ENCODE measurements at places on chromosomes 7 and 10.

DNA sequence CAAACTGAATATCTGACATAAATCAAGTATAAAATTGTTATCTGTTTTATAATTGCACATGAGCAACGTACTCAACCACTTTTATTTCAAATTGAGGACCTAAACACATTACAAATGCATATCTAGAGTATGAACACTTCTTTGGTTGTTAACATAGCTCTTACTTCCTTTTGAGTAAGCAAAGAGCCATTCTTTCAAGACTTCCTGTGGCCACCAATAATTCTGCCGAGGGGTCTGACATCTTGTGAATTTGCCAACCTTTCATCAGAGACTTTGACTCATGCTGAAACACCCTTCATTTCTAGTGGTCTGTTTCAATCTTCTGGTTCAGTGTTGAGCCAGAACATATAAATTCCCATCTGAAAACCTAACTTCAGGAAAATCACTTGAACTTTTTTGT lies 59.4 kb downstream of the CDK14 start:
- no peak for DNase-seq

DNA sequence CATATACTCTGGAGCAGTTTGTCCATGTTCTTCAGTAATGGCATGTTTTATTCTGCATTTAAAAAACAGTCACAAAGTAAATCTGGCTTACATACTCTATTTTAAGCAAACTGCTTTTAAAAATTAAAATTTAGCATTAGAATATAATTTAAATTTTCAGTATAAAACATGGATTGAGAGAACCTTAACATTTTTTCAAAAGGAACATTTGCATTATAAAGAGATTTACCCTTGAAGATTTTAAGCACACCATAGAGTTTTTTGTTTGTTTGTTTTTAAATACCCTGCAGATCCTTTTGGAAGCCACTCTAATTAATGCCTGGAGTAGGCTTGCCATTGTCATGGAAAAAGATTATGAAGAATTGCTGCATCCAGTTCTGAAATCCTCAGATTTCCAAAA lies 70.4 kb downstream of the ZNRF2 start:
- DNase-seq: no peak

- no peak for DNase-seq
Observed at GRCh38 chr10:76632767-76633051, 1004.9 kb downstream of the KCNMA1 start.

GRCh38 chr7:56291-56913 lies 136.0 kb upstream of the FAM20C start:
- no peak for DNase-seq

GRCh38 chr10:64060389-64060788 lies 539.2 kb downstream of the REEP3 start:
- no peak for DNase-seq

DNA sequence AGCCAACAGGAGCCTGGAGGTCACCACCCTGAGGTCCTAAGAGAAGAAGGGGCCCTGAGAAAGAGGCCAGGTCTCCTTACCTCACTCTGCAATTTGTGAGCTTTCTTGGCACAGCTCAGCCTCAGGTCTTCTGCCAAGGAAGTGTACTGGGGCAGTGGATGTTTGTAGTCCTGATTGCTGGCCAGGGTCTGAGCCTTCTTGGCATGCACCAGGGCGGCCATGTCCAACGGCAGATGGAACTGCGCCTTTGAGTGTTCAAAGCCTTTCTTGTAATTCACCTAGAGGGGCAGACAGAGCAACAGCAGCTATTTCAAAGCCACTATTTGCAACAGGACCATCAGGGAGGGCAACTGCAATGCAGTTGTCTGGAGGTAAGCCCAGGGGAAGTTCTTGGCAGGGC lies 51.7 kb downstream of the NRAP start:
- DNase-seq: no peak

DNA sequence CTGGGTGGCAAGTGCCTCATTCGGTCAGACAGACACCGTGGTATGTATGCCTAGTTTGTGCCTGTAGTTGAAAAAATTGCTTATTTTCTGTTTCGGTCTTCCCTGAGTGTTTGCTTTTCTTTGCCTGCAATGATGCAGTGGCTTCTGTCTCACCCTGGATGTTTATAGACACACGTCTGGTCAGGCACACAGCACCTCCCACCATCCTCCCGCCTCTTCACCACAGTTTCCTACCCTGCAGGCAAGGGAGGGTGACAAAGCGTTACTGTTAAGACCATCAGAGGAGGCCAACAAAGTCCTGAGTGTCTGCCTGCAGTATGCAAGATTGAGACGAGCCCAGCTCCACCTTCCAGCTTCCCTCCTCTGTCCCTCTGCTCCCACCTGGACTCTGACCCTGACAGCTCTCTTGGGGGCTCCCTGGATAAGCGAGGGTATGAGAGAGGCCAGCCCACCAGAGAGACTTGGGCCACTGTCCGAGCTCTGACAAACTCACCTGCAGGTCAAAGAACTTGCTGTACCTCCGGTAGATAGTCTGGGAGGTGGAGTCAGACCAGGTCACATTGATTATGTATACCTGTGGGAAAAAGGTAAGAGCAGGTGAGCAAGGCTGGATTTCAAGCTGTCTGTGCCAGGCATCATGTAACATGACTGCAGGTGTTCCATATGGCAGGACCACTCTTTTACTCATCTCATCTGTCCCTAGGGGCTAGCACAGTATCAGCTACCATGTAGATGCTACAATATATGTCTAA lies 54.4 kb downstream of the SH3PXD2A start:
- no peak for DNase-seq

- no peak for DNase-seq
Observed at GRCh38 chr10:68194290-68194689, 37.6 kb downstream of the ATOH7 start.

- no peak for DNase-seq
Observed at GRCh38 chr7:106062521-106062931, 49.6 kb downstream of the SYPL1 start.

- no peak for DNase-seq
Observed at GRCh38 chr7:98617960-98618418, 904 bp downstream of the NPTX2 start.

GRCh38 chr7:2856388-2857169 lies 12.5 kb upstream of the GNA12 start:
- no peak for DNase-seq

GRCh38 chr7:128814499-128814898 lies 15.7 kb upstream of the FLNC start:
- DNase-seq: no peak

DNA sequence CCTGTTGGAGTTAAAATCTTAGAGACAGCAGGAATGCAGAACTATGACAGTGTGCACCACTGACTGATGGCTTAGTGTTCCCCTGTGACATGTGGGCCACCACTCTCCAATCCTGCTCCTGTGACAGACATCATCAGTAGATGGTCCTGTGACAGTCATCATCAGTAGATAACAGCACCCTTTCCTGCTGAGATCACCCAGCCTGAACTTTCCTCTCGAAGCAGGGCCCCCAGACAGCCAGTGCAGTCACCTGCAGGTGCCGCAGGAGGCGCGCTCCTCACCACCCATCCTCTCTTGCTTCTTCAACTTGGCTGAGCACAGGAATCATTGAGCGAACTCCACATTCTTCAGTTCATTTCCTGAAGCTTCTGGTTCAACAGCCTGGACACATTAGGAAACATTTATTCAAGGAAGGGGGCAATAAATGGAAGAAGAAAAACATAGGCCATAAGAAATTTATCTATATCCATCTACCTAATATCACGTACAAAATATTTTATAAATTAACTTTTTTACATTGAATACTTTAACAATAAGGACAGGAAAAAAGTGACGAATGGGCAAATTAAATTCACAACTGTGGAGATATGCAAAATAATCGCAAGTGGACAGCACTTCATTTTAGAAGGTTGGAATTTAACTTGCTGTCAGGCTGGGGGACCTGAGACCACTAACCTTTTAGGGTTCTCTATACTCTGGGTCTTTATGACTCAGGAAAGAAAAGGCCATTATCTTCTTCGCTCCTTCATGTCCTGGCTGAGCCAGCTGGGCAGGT lies 32.0 kb upstream of the MKI67 start:
- DNase-seq: no peak

DNA sequence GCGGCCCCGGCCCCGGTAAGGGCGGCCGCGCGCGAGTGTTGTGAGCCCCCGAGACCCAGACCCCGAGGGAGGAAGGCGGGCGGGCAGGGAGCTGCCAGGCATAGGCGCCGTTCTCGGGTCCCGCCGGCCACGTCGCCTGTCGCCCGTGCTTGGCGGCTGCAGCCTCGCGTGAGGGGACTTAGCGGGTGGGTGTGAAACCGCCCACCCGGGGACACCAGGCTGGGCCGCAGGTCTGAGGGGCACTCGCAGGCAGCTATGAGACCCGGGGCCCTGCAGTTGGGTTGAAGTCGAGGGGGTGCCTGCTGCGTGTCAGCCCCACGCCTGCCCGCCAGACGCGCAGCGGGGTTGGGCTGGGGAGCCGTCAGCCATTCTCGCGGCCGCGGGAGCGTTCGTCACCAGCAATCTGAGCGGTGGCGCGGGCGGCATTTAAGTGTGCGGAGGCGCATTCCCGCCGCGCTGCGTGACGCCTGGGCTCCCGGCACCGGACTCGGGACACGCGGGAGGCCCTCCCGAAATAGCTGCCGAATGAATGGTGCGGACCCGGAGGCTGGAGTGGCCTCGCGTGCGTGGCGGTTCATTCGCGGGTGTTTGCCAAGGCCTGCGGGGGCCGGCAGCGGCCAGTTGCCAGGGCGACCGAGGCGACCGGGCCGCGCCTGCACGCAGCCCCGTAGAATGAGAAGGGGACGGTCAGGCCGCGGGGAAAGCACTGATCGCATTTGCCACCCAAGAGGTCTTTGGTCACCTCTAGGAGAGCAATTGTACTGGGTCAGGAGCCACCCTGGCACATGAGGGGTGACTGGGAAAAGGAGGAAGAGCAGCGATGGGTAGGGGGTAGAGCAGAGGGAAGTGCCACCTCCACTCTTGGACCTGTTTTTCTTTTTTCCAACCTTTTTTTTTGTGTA lies 750 bp downstream of the ZNF398 start:
- DNase-seq: no peak

GRCh38 chr10:71271662-71272055 lies 47.4 kb upstream of the SLC29A3 start:
- DNase-seq: no peak

DNA sequence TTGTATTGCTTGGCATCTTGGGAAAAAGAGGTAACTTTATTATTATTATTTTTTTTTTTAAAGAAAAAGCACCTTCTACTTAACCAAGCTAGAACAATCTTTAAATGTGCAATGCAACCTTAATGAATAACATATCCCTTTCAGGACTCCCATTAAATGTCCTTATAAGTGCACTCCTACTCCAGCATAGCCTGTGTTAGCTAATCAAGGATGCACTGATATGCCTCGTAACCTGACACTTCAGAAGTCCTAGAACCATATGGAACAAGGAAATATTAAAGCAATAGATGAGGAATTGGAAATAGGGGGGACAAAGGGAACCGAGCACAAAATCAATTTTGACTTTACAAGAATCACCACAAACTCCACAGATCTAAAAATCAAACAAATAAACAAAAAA lies 522.4 kb downstream of the PARD3 start:
- DNase-seq: no peak

DNA sequence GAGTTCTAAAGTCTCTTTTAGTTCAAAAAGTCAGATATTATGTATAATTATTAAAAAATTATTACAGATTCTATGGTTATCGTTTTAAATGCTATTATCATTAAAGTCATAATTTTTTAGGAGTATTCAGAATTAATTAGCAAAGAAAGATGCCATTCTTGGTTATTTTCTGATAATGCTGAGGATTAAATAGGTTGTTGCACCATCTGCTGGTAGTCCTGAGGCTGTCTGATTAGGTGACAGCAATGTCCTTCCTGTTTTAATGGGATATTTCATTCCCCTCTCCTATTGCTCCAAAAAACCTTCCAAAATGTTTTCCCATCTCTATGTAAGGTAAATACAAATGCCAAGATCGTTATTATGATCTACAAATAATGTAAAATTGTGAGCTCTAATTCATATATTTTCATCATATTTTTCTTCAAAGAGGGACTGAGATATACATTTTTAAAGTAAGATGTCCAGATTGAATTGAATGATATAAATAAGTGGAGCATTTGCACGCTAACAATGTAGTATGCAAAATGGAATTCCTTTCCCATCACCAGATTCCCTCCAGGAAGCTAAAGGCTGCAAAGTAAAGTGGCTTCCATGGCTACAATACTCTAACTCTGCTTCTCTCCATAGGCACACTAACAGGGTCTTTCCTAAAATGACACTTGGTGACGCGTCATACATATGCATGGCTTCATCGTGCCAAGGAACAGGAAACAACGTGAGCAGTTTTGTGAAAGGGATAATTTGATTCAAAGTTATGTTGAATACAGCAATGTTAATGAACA lies 58.8 kb upstream of the AKR1E2 start:
- no peak for DNase-seq

DNA sequence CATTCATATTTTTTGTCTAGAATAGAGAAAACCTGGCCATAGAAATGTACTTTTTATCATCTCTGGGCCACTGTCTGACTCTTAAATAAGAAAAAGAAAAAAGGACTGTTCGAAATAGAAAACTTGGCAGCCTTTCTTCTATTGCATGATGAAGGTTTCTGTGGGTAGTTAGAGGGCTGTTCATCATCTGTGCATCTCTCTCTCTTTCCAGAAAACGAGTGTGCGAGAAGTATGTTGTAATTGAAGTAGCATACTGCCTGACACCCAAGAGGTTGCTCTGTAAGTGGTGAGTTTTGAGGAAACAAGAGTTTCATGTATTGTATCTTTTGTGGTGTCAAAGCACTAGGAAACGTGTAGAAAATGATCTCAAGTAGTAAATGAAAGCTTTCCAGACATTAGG lies 343.2 kb upstream of the TMEM229A start:
- no peak for DNase-seq

GRCh38 chr10:102227050-102227449 lies 951 bp downstream of the ELOVL3 start:
- DNase-seq: no peak

DNA sequence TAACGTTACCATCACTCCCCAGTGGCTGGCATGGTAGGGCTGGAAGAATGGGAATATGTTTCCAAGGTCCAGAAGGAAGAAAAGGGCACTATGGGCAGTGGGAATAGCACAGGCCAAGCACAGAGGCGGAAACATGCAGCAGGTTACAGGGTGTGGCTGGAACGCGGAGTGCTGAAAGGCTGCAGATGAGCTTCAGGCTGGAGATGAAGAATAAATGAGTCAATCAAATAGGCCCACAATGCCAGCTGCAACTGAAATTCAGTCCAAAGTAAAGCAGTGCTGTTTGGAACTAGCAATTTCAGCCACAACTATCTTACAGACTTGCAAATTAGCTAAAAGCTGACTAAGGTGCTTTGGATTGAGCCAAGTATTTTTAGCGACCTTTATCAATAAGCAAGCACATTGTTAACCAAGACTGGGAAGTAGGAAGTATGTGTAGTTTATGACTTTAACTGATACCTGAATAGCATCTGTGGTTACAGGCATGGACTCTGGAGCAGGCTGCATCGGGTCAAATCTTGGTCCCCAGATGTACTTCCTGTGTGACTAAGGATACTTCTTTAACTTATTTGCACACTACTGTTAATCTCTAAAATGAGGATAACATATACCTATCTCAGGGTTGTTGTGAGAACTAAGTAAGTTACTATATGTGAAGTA lies 77.5 kb upstream of the CTTNBP2 start:
- DNase-seq: no peak

DNA sequence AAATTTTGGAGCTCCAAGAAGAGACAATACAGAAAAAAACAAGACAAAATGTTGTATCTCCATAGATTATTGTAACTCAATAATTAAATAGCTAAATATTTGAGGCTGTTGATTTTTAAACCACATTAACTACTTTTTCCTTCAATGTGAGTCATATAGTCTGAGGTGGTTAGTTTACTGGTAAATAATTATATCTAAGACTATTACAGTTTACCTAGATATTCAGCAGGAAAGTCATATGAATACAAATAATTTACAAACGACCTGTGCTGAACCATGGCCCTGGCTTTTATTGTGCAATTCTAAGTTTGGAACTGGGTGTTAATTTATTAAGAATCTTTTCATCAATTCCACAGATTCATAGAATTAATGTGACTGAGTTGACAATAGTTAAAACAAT lies 22.2 kb downstream of the CREB5 start:
- no peak for DNase-seq

All from esophagus squamous epithelium (tissue), 5 donors.